Upper lobe of right lung (tissue), 1 donor: ENCODE measurements at places on chromosomes 2 and 18. TPM values are rescaled to one million over a fixed set of nuclear protein-coding genes. Genes with fewer than 3 reads are reported as not detected.

The CD207 gene
- total RNA-seq: 3.6 TPM

The SLC35G4 gene
- total RNA-seq: not detected

The ESCO1 gene
- total RNA-seq: 15.4 TPM

The SP110 gene
- total RNA-seq: 46.9 TPM

The ZCCHC2 gene
- total RNA-seq: 36.6 TPM

The PSMA8 gene
- not detected for total RNA-seq

The ANKAR gene
- 10.7 TPM for total RNA-seq

The FOXD4L1 gene
- 0.78 TPM for total RNA-seq

The LOXHD1 gene
- 2.7 TPM for total RNA-seq

The FOXI3 gene
- total RNA-seq: not detected

The CYRIA gene
- total RNA-seq: 24.2 TPM

The ZDBF2 gene
- 11.3 TPM for total RNA-seq
